Stimulated activated CD8-positive, alpha-beta memory T cell treated with anti-CD3 and anti-CD28 coated beads, Interleukin-15, amount 100 ng/mL, for 24 hours (primary cell): ENCODE measurements at places on chromosomes 7 and 10.

- no peak for DNase-seq
These were observed 314.6 kb upstream of the POM121L12 start for GRCh38 chr7:52720856-52721255.

DNA sequence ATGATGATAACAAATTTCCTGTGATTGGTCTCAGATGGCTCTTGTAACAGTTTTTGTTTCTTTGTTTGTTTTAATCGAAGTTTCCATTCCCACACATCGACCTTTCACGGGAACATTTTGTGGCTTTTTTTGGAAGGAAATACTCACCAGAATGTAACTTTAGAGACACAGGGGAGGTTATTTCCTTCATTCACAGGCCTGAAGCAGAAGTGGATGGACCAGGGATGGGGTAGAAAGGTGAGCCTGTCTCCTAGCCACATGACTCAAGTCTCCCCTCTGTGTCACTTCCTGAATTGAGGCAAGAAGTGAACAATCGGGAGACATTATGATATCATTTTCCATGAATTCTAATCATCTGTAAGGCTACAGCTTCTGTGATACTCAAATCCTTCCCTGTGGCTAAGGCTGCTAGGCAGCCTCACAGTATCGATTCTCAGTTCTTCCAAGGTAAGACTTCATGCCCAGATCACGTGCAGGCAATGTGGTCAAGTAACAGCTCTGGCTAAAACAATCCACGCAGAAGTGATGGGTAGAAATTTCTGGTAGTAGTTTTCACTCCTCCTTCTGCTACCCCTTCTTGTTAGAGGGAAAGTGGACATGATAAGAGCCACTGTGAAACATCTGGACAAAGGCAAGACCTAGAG is 203.9 kb upstream of the NEBL start:
- no peak for DNase-seq

DNA sequence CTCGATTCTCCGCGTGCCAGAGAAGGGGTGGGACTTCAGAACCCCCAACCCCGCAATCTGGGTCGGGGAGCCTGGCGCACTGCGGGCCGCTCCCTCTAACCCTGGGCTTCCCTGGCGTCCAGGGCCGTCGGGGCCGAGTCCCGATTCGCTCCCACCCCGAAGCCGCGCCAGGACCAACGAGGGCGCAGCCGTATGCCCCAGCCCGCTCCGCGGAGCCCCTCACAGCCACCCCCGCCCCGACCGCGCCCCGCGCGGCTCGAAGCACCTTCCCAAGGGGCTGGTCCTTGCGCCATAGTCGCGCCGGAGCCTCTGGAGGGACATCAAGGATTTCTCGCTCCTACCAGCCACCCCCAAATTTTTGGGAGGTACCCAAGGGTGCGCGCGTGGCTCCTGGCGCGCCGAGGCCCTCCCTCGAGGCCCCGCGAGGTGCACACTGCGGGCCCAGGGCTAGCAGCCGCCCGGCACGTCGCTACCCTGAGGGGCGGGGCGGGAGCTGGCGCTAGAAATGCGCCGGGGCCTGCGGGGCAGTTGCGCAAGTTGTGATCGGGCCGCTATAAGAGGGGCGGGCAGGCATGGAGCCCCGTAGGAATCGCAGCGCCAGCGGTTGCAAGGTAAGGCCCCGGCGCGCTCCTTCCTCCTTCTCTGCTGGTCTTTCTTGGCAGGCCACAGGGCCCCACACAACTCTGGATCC is at the start of gene LEP:
TSS of gene LEP (plus strand) at position 583 of the 691 bp plus-strand sequence. CDS start 10,741 bp downstream, outside the sequence.
- DNase-seq, result no peak

DNA sequence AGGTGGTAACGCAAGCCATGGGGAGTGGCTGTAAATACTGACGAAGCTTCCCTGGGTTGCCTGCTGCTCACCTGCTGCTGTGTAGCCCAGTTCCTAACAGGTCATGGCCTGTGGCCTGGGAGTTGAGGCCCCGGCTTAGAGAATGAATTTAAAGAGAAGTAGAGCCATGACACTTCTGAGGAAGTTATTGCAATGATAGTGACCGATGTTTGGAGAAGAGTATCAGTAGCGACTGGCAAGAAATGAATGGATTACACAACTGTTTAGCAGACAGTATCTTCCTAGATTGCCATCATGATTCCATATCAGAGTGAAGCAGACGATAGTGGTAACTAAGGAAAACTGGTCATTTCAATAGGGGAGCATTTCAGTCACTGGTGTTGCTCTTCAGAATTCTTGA is 249.6 kb downstream of the PLXDC2 start:
- DNase-seq, result no peak

GRCh38 chr7:155526225-155526624 is 20.1 kb downstream of the CNPY1 start:
- DNase-seq, result no peak
